ENCODE measurements at places on chromosomes 5 and 9. TPM values are rescaled to one million over a fixed set of nuclear protein-coding genes. Genes with fewer than 3 reads are reported as not detected.

Gene GPX3
- total RNA-seq, result 0.28 TPM

Gene LMX1B
- not detected for total RNA-seq

Gene TAF1L
- total RNA-seq, result not detected

Gene NR3C1
- 62.8 TPM for total RNA-seq

Gene RANBP3L
- not detected for total RNA-seq

Gene PHF24
- not detected for total RNA-seq

GRCh38 chr9:134236001-134236421 lies 71.6 kb upstream of the RNU6ATAC start:
- no peak for DNase-seq
- peaks cover 14% of the 10 kb centered on the region for H3K4me1 ChIP-seq
- H3K4me3 ChIP-seq, result no peak overlapping the region
- H3K36me3 ChIP-seq, result no peaks in the 10 kb centered on the region
- no peak overlapping the region for H3K27ac ChIP-seq

GRCh38 chr5:95884017-95884325 lies 61.4 kb upstream of the GLRX start:
- H3K36me3 ChIP-seq, result peaks cover 27% of the 10 kb centered on the region
- no peaks in the 10 kb centered on the region for H3K27me3 ChIP-seq
- H3K4me3 ChIP-seq, result no peak overlapping the region

DNA sequence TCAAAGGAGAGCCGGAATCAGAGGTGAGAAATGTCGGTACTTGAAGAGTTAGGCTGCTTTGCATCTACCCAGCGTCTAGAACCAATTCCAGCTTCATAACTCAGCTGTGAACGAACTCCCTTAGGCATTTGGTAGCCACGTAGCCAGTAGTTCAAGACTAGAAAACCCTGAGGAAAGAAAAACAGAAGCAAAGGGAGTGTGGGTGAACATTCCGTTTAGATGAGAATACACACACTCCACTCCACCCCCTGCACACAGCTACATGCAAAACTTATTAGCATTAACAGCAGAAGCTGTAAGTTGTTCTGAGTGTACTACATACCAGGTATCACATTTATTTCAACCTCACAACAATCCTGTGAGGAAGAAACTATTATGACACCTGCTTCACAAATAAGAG lies 78.3 kb downstream of the SMIM23 start:
- H3K27ac ChIP-seq, result no peak overlapping the region
- peaks cover 4% of the 10 kb centered on the region for H3K4me1 ChIP-seq
- no peaks in the 10 kb centered on the region for H3K27me3 ChIP-seq
- H3K36me3 ChIP-seq, result peaks cover 7% of the 10 kb centered on the region
- peak; percentile 84 for DNase-seq

- H3K36me3 ChIP-seq, result no peaks in the 10 kb centered on the region
- H3K4me3 ChIP-seq, result no peak overlapping the region
- H3K4me1 ChIP-seq, result no peaks in the 10 kb centered on the region
- DNase-seq, result no peak
Measured at GRCh38 chr5:99004960-99005359, 76.2 kb upstream of the CHD1 start.

GRCh38 chr5:111775224-111775623 lies 18.2 kb upstream of the NREP start:
- H3K36me3 ChIP-seq, result no peaks in the 10 kb centered on the region
- H3K4me1 ChIP-seq, result peaks cover 3% of the 10 kb centered on the region
- H3K27me3 ChIP-seq, result no peaks in the 10 kb centered on the region
- H3K27ac ChIP-seq, result no peak overlapping the region

DNA sequence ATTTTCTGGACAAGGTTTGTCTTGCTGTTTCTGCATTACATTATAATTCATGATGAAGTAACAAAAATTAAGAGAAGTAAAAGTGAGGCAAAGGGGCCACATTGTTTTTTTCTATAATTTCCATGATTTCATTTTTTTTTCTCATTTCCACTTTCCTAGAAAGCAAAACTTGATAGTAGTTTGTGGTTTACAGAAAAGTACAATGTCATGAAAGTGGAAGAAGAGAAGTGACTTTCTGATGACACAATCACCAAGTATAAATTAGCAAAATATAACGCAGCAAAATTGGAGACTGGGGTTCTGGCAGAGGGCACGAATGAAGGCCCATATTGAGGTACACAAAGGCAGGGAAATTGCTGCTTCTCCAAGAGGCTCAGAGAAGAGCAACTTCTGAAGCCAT lies 5.0 kb upstream of the IFNA14 start:
- no peaks in the 10 kb centered on the region for H3K36me3 ChIP-seq
- no peaks in the 10 kb centered on the region for H3K4me1 ChIP-seq
- H3K27me3 ChIP-seq, result no peaks in the 10 kb centered on the region
- DNase-seq, result no peak
- no peak overlapping the region for H3K27ac ChIP-seq

DNA sequence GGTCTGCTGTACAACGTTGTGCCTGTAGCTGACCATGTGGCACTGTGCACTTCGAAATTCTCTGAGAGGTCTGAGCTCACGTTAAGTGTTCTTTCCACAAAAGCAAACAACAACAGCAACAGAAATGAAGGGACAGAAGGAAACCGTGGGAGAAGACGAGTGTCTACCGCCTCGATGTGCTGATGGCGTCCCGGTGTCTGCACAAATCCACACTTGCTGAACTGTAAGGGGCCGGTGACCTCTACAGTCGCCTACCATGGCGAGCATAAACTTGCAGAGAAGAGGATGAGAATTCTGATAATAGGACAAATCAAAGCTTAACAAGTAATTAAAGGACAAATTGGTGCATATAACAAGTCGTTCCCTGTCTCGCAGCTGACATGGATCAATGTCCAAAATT lies 114.0 kb downstream of the ADAMTS2 start:
- H3K27me3 ChIP-seq, result no peaks in the 10 kb centered on the region
- peaks cover 3% of the 10 kb centered on the region for H3K36me3 ChIP-seq
- H3K27ac ChIP-seq, result no peak overlapping the region
- H3K4me1 ChIP-seq, result peaks cover 19% of the 10 kb centered on the region
- DNase-seq, result no peak

- H3K4me3 ChIP-seq, result no peak overlapping the region
- no peak for DNase-seq
- no peaks in the 10 kb centered on the region for H3K27me3 ChIP-seq
- no peaks in the 10 kb centered on the region for H3K4me1 ChIP-seq
- no peaks in the 10 kb centered on the region for H3K36me3 ChIP-seq
- no peak overlapping the region for H3K27ac ChIP-seq
Measured at GRCh38 chr5:84961193-84961592, 576.5 kb upstream of the EDIL3 start.

GRCh38 chr5:14225173-14225834 lies 82.2 kb downstream of the TRIO start:
- no peak for DNase-seq
- peaks cover 42% of the 10 kb centered on the region for H3K4me1 ChIP-seq
- H3K36me3 ChIP-seq, result peaks cover 32% of the 10 kb centered on the region
- no peak overlapping the region for H3K27ac ChIP-seq
- no peaks in the 10 kb centered on the region for H3K27me3 ChIP-seq
- H3K4me3 ChIP-seq, result no peak overlapping the region

DNA sequence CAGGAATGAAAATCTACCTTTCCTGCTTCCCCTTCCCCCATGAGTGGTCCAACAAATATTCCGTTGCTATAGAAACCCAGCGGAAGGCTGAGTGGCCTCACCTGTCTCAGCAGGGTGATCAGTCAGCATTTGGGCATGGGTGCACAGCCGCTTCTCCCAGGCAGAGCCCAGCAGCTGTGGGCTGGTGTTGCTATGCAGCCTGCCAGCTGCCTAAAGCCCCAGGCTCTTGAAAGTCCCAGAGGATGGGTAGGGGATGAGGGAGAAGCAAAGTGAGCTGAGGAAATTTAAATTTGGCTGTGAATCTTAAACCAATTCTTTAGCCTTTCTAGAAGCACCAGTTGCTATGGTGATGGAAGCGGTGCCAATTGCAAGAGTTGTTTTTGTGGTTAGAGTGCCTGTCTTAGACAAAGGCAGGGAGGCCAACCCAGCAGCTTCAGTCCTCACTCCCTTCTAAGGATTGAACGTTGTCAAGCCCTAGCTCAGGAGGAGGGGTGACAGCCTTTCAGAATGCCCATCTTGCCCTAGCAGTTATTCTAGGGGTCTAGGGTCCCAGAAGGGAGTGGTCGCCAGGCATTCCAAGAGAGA lies 151.5 kb upstream of the PITX1 start:
- no peak overlapping the region for H3K4me3 ChIP-seq
- no peaks in the 10 kb centered on the region for H3K36me3 ChIP-seq
- H3K27me3 ChIP-seq, result no peaks in the 10 kb centered on the region
- peaks cover 6% of the 10 kb centered on the region for H3K4me1 ChIP-seq
- H3K27ac ChIP-seq, result no peak overlapping the region
- DNase-seq, result peak; percentile 65

DNA sequence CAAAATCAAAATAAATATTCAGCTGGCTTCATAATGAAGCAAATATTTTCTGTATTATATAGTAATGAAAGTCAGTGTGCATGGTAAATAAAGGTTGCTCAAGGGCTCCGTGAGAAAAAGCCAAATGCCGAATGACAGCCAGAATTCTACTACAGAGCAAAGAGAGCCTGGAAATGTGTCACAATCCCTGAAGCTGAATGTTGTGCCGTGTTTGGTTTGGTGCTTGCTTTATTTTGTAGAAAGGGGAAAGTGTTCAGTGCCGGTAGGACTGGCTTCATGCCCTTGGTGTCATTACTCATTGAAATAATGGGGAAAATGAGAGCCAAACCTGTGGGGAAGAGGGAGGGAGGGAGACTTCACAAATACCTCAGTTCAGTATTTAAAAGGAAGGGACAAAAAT lies 26.8 kb upstream of the ADAMTSL1 start:
- no peak overlapping the region for H3K4me3 ChIP-seq
- no peak for DNase-seq
- no peaks in the 10 kb centered on the region for H3K36me3 ChIP-seq
- peaks cover 7% of the 10 kb centered on the region for H3K4me1 ChIP-seq

DNA sequence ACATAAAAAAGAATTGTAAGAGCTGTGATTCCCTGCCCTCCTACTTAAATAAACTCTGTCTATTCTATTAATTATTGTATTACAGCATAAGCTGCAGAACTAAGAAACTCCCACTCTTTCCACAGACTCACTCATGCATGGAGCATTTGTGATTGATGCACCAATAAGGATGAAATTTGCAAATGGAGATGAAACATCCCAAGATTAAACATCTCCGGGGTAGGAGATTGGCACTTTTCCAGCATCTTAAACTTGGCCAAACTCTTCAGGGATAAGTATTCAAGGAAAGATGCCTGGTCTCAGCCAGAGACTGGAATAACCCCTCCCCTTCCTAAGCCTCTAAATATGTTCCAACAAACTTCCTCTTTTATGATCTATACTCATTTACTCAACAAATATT lies 472.0 kb downstream of the ACTL7B start:
- H3K36me3 ChIP-seq, result no peaks in the 10 kb centered on the region
- no peak overlapping the region for H3K4me3 ChIP-seq
- peak; percentile 47 for DNase-seq
- H3K27ac ChIP-seq, result no peak overlapping the region
- H3K27me3 ChIP-seq, result no peaks in the 10 kb centered on the region
- H3K4me1 ChIP-seq, result peaks cover 6% of the 10 kb centered on the region

DNA sequence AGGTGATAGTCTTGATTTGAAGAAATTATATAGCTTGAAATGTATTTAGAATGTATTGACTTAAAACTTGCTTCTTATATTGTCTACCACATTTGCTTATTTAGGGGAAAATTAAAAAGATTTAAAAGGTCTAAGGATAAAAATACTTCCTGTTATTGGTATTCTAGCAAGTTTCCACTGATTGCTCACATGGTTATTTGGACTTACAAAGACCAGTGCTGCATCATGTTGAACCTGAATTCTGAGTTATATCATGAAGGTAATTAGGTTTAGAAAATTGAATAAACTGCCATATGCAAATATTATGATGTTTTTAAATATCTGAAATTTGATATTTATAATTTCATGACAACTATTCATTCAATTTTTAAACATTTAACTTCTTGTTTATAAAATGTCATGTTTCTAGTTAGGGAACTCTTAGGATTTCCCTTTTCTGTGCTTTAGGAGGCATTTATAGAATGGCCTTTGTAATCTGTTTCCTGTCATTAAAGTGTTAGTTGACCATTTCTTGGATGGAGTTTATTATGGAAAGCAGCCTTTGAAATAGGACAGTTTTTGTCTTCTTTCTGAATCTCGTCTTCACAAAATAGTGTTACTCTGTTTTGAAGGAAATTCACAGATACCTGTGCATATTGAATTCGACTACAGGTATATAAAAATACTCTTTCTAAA lies 85.8 kb downstream of the MTREX start:
- no peak overlapping the region for H3K4me3 ChIP-seq
- H3K36me3 ChIP-seq, result peaks cover 26% of the 10 kb centered on the region
- no peaks in the 10 kb centered on the region for H3K4me1 ChIP-seq
- H3K27ac ChIP-seq, result no peak overlapping the region
- no peak for DNase-seq
- H3K27me3 ChIP-seq, result no peaks in the 10 kb centered on the region

- no peak overlapping the region for H3K4me3 ChIP-seq
- H3K4me1 ChIP-seq, result no peaks in the 10 kb centered on the region
- no peaks in the 10 kb centered on the region for H3K27me3 ChIP-seq
- H3K36me3 ChIP-seq, result no peaks in the 10 kb centered on the region
- H3K27ac ChIP-seq, result no peak overlapping the region
Measured at GRCh38 chr5:12358371-12359090, 454.3 kb upstream of the CTNND2 start.
